ENCODE measurements at places on chromosomes 6 and 20. TPM values are rescaled to one million over a fixed set of nuclear protein-coding genes. Genes with fewer than 3 reads are reported as not detected.

DNA sequence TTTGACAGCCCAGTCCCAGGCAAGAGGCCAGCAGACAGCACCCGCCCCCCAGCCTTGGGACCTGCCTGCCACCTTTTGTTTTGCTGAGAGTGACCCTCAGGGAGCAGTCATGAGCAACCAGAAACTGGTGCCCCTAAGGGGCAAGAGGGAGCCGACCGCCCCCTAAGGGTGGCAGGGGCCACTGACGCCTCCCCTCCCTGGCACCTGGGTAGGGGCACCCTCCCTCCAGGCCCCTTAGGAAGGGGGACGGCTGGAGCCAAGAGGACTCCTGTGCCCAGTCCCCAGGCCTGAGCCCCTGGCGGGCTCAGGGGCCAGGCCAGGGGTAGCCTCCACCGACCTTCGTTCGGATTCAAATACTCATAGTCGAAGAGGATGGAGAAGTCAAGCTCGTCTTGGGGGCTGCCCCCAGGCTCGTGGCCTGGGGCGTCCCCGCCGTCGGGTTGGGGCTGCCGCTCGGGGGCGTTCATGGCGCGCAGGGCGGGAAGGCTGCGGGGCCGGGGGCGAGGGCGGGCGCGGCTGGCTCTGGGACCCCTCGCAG lies 417 bp downstream of the NFATC2 start:
- ATAC-seq, result peak; percentile 21

DNA sequence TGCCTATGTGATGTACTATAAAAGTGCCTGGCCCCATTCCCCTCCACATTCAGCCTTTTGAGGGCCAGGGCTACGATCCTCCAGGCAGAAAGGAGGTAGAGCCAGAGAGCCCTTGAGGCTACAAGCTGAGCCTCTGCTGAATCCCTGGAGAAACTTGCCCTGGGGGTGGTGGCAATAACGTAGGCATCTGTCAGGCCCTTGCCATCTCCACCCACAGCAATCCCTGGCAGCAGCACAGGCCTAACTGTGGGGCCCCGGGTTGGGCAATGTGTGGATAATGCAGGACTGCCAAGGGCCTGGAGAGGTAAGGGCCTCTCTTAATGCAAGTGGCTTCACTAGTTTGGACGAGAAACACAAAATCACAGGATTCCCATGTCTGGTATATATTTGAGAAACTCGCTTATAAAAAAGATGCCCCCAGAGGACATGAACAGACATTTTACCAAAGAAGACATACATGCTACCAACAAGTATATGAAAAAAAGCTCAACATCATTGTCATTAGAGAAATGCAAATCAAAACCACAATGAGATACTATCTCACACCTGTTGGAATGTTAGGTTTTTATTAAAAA lies 99.0 kb downstream of the QRSL1 start:
- ATAC-seq, result no peak

- no peak for ATAC-seq
Measured at GRCh38 chr6:40489798-40490197, 97.4 kb downstream of the LRFN2 start.

- ATAC-seq, result no peak
Measured at GRCh38 chr6:105137388-105137787, 42.4 kb downstream of the POPDC3 start.

- ATAC-seq, result no peak
Measured at GRCh38 chr6:45427726-45428125, 50.0 kb upstream of the SUPT3H start.

DNA sequence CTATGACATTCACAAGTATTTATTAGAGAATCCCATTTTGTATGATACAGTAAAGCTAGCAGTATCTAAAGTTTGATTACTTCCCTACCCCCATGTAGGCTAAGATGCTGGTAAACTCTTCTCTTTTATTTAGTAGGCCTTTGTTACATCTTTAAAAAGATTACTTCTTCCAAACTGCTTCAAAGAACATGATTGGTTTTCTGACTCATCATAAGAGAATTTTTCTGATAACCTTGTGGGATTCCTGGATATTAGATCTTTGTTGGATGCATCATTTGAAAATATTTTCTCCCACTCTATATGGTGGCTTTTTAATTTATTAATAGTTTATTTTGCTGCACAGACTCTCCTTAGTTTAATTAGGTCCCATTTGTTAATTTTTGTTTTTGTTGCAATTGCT lies 898.3 kb upstream of the ADGRB3 start:
- no peak for ATAC-seq

DNA sequence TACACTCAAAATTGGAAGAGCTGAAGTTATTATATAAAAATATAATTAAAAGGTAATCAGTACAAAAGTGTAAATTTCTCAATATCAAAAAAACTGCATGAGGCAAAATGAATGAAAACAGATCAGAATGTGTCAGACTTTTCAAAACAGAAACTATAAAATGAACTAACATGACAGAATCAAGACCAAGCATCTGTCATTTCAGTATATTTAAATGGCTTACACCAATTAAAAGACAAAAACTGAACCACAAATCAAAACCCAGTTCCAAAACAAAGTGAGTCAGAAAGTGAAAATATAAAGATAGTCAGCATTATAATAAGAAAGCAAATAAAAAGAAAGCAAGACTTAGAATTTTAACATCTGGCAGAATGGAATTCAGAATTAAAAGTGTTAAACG lies 289.7 kb downstream of the UBE3D start:
- no peak for ATAC-seq

GRCh38 chr6:34592208-34592952 lies 36.3 kb upstream of the SPDEF start:
- no peak for ATAC-seq

- no peak for ATAC-seq
Measured at GRCh38 chr6:135423649-135424128, 73.9 kb downstream of the AHI1 start.

DNA sequence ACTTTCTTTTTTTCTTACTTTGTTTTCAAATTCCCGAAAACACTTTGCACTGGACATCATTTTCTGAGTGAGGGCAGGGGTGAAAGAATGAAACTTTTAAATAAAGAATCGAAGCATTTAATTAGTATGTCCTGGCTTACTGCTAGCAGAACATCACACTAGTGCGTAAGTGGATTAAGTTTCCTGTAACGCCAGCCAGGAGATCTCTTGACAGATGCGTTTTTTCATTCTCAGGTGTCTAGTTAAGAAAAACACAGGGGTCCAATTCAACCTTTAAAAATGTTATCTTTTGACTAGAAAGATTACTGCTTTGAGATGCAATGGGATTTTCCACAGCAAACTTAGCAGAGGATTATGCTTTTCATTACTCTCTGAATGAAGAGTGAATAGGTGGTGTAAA lies 858.8 kb upstream of the EPHA7 start:
- ATAC-seq, result no peak

- no peak for ATAC-seq
Measured at GRCh38 chr6:25137916-25138232, 141.3 kb upstream of the CARMIL1 start.

DNA sequence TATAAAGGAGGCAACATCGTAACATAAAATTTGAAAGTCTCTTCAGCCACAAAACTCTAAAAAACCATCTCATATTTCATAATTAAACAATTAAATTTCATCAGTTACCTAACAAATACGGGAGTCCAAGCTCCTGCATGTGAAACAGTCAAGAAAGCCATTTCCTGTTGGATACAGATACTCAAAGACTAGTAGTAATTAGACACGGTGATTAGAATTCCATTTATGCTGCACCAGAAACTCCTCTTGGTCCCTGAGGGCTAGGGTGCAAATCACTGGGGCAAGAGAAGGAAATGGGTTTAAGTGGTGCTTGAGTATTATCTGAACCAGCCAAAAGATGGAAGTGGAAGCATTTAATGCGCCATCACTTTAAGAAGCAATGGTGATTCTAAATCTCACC lies 27.4 kb downstream of the TRAM2 start:
- no peak for ATAC-seq

GRCh38 chr20:5844063-5844681 lies 94.0 kb downstream of the SHLD1 start:
- ATAC-seq, result peak; percentile 61

GRCh38 chr20:16363506-16364319 lies 209.5 kb downstream of the KIF16B start:
- ATAC-seq, result peak; percentile 60

- ATAC-seq, result no peak
Measured at GRCh38 chr20:37298190-37298939, 8.9 kb downstream of the MANBAL start.

GRCh38 chr20:53413186-53413631 lies 180.4 kb downstream of the ZNF217 start:
- no peak for ATAC-seq

DNA sequence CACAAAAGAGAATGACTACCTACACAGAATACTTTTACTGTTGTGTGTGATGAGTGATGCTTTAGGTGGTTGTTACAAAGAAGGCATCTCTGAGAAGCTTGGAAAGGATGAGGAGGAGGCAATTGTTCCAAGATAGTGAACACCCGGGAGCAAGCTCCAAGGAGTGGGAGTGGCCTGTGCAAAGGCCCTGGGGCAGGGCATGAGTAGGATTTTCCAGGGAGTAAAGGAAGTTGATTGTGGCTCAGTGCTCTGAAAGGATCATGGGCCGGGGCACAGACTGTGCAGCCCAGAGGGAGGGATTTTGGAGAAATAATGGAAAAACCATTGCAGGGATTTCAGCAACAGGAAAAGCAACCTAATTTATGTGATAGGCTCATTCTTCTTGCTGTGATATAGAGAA lies 264.3 kb downstream of the CDH26 start:
- no peak for ATAC-seq

DNA sequence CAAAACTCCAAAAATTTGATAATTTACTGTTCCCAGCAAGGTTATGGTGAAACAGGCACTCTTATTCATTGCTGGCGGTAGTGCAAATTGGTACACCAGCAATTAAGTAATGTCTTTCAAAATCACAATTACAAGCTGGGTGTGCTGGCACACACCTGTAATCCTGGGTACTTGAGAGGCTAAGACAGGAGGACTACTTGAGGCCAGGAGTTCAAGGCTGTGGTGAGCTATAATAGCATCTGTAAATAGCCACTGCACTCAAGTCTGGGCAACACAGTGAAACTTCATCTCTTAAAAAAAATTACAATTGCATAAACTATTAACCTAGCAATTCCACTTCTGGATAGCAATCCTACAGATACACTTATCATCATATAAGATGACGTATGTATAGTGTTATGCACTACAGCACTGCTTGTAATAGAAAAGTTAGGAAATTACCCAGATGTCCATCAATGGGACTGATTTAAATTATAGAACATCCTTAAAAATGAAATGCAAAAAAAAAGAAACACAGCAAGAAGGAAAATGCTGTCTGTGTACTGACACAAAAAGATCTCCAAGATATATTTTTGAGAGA lies 31.4 kb downstream of the NCOA6 start:
- no peak for ATAC-seq

DNA sequence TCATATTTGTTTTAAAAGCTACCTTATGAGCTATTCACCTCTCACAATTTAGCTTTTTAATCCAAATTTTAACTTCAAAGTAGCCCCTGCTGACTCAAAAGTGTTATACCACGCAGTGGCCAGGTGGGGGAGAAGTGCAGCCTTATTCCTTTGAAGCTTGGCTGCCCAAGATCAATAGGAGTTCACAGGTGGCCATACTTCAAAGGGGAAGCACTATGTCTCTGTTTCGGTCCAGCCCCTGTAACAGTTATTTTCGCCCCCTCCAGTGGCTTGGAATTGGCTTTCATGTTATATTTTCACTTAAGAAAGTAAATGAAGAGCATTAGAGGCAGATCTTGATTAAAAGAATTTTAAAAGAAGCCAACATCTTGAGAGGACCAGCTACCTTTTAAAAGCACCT lies 608.4 kb downstream of the EPHA7 start:
- ATAC-seq, result peak; percentile 51

DNA sequence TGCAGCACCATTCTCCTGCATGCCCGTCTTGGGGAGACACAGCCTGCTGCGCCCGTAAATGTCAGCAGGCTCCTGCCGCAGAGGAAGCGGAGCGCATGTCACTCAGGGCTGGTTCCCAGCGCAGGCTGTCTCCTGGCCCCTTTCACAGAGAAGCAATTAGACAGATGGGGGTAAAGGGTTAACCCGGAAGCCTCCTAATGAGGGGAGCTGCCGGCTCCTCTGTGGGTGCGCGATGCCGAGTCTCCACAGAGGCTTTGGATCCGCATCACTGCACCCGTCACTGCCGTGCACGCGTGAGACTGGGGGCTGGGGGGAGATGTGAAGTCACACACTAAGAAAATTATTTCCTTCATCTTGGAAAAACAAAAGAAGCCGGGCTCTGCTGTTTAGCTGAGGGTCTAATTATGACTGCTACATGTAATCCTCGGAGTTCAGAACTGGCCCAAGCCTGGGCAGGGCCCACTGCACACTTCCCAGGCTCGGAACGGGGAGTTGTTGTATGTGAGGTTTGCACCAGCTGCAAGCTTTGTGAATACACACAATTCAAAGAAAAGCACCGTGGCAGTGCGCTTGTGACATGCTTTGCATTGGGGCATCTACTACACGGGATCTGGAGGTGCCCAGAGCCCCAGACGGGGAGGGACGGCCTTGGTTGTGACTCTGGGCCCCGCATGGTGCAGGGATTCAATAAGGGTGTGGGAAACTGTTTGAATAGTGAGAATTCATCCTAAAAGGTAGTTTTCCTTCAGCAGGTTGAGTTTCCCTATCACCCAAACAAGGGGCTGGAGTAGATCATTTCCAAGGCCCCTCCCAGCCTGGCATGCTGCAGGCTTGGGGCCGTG lies 331.6 kb downstream of the TAF4 start:
- no peak for ATAC-seq

DNA sequence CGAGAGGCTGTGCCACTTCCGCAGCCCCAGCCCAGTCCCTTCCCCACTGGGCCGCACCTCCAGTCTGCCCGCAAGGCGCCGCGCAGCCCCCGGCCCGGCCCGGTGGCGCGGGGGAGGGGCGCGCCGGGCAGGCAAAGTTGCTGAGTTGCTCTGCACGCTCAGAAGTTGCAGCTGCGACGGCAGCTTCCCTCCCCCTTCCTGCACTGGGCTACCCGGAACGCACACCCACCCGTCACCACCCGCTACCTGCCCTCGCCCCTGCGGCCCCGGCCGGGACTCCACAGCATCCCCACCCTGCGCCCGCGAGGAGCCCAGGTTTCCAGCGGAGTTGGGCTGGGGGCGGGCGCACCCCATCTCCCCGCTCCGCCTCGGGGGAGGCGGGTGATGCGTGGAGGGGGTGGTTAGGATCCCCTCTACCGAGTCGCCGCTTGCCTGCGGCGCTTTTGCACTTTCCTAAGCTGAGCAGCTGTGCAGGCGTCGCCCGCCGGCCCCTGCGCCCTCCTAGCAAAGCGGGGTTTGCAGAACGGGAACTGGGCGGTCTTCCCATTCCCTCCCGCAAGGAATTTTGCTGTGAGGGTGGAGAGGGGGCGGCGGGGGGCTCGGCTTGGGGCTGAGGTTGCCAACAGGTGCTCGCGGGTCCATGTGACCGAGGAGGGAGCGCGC lies 55.9 kb upstream of the RREB1 start:
- ATAC-seq, result peak; percentile 89

GRCh38 chr6:27836783-27837624 lies 75.2 kb downstream of the OR2B2 start:
- ATAC-seq, result peak; percentile 65

SEMG1 gene
- total RNA-seq, result not detected

ACAT2 gene
- total RNA-seq, result 13.7 TPM

FHL5 gene
- not detected for total RNA-seq

CD109 gene
- 22.6 TPM for total RNA-seq

GPR6 gene
- total RNA-seq, result not detected

GSTA3 gene
- not detected for total RNA-seq

GRM4 gene
- 0.64 TPM for total RNA-seq

HDGFL1 gene
- total RNA-seq, result 0.25 TPM

PAK1IP1 gene
- 26.0 TPM for total RNA-seq

WFDC12 gene
- total RNA-seq, result not detected

PHF20 gene
- total RNA-seq, result 45.0 TPM

NFATC2 gene
- total RNA-seq, result 0.11 TPM

LAMA4 gene
- total RNA-seq, result 4.4 TPM

SIRPG gene
- total RNA-seq, result not detected

SLC17A1 gene
- total RNA-seq, result not detected
